ENCODE measurements at places on chromosomes 4 and X.

DNA sequence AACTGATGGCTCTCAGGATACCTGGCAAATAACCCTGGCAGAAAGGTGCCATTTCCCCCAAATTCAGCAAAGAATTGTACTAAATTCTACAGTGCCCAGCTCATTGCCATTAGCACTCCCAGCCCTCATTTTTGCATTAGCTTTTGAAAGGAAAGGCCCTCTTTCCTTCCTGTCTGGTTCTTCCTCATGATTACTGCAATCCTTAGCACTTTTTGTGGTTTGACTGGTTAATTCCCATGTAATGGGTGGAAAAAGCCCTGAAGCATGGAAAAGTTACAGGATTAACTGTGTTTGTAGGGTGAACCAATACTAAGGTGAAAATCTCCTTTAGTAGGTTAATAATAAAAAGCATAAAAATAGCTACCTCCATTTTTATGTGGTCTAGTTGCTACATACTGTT lies 139.5 kb downstream of the NPNT start:
- DNase-seq, result no peak

- DNase-seq, result no peak
Measured at GRCh38 chr4:122855353-122855890, 28.8 kb downstream of the FGF2 start.

DNA sequence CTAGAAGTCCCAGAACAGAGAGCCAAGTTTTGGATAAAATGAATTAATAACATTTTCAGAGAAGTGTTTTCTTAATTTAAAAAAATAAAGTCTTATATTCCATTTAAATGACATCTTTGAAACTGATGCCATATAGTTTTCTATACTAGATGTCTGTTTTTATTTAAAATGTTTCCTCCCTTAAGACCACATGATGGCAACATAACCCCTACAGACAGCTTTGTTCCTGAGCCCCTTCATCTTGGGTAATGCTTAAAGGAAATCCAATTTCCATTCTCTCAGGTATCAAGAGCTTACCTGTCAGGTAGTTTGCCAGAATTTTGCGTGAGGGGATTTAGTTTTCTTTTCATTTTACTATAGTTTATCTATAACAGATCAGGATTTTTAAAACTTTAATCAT lies 181.4 kb upstream of the UGT8 start:
- no peak for DNase-seq

GRCh38 chr4:98608356-98608755 lies 50.1 kb downstream of the TSPAN5 start:
- no peak for DNase-seq

GRCh38 chrX:39158801-39159657 lies 357.8 kb downstream of the MID1IP1 start:
- no peak for DNase-seq

DNA sequence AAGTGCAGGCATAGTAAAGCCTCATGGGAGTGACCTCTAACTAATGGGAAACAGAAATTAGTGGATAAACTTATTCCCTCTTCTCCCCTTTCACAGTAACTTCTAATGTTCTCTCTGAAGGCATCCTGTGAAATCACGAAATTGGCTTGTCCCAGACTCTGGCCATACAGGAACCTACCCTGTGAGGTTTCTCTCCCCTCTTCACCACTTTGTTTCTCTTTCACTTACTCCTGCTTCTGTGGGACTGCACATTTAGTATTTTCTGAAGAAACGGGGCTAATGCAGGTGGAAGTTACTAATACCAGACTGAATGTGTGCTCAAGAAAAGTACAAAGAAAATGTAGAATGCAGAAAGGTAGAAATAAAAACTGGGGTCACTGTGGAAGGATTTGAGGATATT lies 20.0 kb downstream of the ZNF330 start:
- no peak for DNase-seq

DNA sequence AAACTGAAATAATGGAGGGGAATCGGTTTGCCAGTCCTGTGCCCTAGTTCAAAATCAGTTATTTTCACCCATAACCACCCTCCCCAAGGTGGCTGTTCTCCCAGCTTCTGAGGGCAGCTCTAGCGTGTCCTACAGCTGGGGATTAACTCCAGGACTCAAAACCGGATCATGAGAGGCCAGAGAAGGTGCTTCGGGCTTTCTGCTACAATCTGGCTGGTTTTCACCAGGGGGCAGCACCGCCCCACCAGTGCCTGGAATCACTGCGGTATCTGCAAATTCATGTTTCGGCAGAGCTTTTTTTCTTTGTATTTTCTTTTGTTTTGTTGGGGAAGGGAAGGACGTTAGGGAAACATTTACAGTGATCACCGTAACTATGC lies 28.4 kb downstream of the PDHA1 start:
- peak; percentile 33 for DNase-seq

GRCh38 chr4:87258677-87259076 lies 38.3 kb upstream of the KLHL8 start:
- DNase-seq, result no peak

- DNase-seq, result no peak
Measured at GRCh38 chr4:153620352-153620751, 63.7 kb upstream of the TLR2 start.

DNA sequence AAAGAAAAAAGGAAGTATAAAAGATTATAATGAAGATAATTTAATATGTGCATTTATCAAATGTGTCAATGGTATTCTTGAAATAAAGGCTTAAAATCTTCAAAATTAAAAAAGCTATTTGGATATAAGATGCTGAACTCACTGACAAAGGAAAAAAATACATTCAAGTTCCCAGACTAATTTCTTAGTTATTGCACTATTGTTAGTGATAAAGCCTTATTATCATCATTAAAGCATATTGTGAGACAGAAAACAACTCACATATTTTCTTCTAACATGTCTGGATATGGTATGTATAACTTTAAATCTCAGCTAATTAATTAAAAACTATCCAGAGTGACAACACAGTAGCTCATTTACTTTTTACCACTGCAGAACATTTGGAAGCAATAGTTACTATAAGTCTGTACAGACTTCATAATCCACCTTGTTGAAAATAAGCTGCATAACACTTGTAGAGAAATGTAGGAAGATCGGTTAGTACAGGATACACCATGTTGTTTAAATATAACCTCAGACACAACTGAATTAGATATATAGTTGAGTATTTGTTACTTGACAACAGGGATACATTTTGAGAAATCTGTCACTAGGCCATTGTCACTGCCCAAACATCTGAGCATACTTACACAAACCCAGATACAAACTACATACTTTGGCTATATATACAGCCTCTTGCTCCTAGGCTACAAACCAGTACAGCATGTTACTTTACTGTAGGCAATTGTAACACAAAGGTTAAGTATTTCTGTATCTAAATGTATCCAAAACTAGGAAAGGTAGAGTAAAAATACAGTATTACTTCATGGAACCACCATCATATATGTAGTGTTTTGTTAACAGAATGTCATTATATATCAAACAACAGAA lies 12.8 kb upstream of the FAM200B start:
- no peak for DNase-seq

- no peak for DNase-seq
Measured at GRCh38 chr4:104967034-104967401, 179.7 kb upstream of the TET2 start.

GRCh38 chr4:186537843-186538521 lies 17.4 kb downstream of the MTNR1A start:
- no peak for DNase-seq

GRCh38 chrX:108442901-108443464 lies 3.3 kb downstream of the COL4A5 start:
- no peak for DNase-seq

DNA sequence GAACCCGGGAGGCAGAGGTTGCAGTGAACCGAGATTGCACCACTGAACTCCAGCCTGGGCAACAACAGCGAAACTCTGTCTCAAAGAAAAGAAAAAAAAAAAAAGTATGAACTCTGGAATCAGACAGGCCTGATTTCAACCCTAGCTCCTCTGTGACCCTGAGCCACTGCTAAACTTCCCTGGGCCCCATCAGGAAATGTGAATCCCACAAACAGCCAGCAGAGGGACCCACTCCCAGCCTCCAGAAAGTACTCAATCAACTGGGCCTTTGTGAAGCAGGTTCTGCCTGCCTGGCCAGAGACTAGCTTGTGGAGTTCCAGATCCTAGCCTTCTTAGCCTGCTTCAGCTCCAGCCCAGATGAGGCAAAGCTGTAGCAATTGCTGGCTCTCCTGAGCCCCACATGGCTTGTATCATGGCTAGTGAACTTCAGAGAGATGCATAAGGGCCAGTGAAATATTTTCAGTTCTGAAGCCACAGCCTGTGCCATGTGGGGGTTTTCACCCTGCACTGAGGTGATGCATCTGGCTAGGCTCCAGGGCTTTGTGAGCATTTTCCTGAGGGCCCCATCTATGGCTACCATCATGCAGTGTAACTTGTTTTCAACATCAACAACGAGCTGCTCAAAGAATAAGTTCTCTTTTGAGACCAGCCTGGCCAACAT lies 7.2 kb upstream of the IDS start:
- DNase-seq, result no peak

DNA sequence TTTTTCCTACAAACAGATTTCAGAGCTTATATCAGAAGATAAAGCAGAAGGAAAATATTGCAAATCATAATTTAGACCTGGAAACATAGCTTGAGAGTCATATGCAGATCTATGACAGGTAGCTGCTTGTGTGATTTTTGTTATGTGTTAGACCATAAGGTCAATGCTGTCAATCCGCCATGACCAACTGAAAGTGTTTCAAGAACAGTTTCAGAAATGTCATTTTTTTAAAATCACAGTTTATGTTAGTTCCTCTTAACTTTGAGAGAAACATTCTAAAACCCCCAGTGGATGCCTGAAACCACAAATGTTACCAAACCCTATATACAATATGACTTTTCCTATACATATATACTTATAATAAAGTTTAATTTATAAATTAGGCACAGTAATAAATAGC lies 391.3 kb upstream of the FAM241A start:
- no peak for DNase-seq

GRCh38 chr4:189207872-189208271 lies 732.8 kb upstream of the FRG1 start:
- no peak for DNase-seq

DNA sequence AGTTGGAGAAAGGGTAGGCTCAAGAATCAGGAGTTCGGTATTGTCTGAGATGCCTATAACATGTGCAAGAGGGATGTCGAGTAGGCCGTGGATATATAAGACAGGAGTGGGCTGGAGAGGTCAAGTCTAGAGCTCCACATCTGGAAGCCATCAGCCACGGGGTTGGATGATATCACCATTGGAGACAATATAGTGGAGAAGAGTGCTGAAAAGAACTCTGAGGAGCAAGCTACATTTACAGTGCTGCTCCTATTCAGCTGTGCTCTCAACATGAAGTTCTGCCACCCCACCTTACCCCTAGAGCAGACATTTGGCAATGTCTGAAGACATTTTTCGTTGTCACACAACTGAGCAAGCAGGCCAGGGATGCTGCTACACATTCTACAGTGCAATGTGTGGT lies 20.9 kb upstream of the PLAC1 start:
- no peak for DNase-seq

- DNase-seq, result no peak
Measured at GRCh38 chr4:79225360-79225759, 100.5 kb downstream of the NAA11 start.

DNA sequence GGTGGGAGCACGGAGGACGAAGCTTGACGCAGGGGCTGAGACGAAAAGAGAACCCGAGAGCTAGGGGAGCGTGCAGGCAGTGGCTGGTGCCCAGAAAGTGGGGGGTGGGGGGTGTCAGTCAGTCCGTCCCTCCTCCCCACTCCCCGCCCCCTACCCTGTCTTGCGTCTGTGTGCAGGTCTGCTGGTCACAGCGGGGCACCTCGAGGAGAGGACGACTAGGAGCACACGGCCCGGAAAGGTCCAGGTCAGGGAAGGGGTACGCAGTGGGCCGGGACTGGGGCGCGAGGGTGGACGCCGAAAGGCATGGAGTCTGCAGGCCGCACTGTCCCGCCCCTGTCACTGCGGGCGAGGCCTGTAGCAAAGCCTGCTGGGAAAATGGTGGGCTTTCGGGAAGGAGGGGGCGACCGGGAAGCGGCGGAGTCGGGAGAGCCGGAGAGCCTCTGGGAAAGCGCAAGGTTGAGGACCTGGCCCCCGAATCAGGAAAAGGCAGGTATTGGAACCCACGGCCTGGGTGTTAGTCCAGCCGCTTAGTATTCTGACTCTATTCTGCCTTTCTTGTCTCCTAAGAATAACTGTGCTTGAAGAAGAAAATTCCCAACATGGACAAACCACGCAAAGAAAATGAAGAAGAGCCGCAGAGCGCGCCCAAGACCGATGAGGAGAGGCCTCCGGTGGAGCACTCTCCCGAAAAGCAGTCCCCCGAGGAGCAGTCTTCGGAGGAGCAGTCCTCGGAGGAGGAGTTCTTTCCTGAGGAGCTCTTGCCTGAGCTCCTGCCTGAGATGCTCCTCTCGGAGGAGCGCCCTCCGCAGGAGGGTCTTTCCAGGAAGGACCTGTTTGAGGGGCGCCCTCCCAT lies 769 bp downstream of the TCEAL1 start:
- DNase-seq, result no peak

- no peak for DNase-seq
Measured at GRCh38 chr4:26206339-26206738, 114.5 kb upstream of the RBPJ start.

DNA sequence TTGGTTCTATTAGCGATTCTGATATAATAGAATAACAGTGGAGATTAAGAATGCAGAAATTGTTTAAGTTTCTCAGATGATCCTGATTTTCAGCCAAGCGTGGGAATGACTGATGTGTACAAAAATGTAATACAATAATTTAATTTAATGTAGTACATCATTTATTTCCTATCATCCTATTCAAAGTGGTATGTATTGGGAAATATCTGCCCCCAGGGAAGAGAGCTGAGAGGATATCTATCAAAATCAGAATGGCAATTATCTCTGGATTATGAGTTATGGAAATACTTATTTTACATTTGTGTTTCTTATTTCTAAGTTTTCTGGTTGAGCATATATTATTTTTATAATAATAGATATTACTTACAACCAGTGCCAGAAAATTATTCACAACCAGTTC lies 3.9 kb downstream of the FABP2 start:
- DNase-seq, result no peak

GRCh38 chr4:38190717-38191178 lies 230.6 kb downstream of the PTTG2 start:
- no peak for DNase-seq

- DNase-seq, result no peak
Measured at GRCh38 chrX:54171527-54172250, 11.4 kb downstream of the FAM120C start.

DNA sequence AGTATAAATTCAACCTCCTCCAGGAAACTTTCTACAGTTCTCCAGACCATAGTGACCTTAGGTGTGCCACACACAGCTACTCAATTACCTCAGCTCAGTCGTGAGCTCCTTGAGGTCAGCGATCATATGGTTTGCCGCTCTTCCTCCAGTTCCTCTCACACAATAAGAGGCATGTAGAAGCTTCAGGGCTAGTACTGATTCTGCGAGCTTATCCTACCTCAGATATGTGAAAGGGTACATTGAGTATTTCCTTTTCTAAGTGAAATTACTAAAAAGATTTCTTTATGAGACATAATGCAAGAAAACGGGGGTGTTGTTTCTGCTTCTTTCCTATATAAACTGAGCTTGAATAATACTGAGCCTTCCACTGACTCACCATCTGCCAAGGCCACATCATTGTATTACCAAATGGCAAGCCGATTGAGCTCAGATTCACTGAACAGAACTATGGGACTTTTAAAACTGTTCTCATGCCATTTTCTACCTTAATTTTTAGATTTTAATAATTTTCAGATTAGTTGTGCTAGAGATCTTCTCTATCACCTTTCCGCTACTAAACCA lies 183.1 kb downstream of the HS6ST2 start:
- DNase-seq, result no peak

GRCh38 chrX:40081679-40082068 lies 16.1 kb downstream of the BCOR start:
- no peak for DNase-seq

Measured in stimulated activated CD8-positive, alpha-beta memory T cell treated with anti-CD3 and anti-CD28 coated beads, Interleukin-7, amount 100 ng/mL, for 48 hours (primary cell).